Stimulated activated naive B cell treated with anti-CD40 and anti-IgM and Interleukin-4, amounts not matched to agents 10 μg/mL and 1 μg/mL and 100 μg/mL, for 72 hours (primary cell): ENCODE measurements at places on chromosomes 1 and 21.

GRCh38 chr1:97281962-97282361 is 560.4 kb downstream of the PTBP2 start:
- no peak for DNase-seq

GRCh38 chr21:44785620-44786335 is 15.8 kb downstream of the UBE2G2 start:
- DNase-seq = no peak

DNA sequence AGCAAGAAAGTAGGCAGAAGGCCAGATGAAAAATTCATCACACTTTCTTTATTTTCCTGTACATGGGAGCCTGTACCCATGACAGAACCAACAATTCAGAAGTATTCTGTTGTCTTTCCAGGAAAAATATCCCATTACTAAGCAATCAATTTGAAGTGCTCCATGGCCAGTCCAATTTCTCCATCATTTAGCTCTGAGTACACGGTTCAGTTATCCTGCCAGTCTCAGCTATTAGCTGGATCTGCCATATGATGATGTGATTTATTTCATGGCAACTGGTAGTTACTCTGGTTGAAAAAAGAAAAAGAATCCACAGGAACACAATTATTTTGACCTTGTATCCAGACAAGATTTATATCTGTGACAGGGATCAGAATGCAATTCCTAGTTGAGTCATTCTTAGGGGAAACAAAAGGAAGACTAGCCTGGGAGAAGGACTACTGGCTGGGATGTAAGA is 70.6 kb upstream of the GORAB start:
- no peak for DNase-seq

DNA sequence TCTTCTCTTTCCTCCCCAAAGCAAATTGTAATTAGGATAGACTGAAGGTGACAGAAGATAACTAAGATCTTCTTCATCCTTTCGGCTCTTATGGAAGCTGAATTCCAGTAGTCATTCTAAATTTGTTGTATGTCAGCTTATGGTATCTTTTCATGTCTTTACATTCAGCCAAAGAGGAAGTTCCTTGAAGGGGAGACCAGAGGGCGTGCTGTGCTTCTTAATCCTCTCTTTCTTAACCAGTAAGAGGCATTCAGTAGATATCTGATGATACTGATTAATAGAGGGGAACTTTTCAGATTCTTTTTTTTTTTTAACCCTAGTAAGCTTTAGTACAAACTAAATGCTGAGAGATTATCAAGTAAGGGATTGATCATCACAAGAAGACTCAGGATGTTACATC is 102.3 kb downstream of the OSBPL9 start:
- no peak for DNase-seq

DNA sequence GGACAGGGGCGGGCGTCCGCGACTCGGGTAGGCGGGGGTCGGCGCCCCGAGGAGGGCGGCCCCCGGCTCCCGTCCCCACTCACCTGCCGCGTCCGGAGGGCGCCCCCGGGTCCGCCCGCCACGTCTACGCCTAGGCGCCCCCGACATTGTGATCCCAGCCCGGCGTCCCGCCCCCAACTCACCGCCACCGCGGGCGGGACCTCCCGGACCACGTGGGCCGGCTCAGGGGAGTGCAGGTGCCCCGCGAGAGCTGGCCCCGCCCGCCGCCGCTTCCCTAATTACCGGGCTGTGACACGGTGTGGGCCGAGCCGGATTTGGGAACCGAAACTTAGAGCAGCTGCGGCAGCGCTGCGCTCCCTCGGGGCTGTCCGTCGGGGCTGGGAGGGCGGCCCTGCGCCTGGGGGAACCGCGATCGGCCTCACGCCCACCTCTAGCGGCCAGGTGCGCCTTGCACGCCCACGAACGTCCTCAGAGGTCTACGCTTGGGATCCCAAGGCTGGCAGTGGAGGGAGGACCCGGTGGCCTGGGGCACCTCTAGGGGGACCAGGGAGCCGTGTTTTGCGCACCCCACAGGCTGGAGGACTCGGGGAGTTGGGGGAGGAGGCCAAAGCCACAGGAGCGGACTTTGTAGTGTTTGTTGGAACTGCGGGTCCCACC is 521 bp upstream of the NADK start:
- peak; percentile 98 for DNase-seq
